ENCODE measurements at places on chromosomes 2 and 18. TPM values are rescaled to one million over a fixed set of nuclear protein-coding genes. Genes with fewer than 3 reads are reported as not detected.

Gene IFIH1
- 3.0 TPM for total RNA-seq

Gene GPR55
- total RNA-seq = not detected

Gene FTCDNL1
- total RNA-seq = 1.8 TPM

Gene CRYBA2
- total RNA-seq = not detected

Gene IL1RL1
- not detected for total RNA-seq

- peak; percentile 60 for DNase-seq
Measured at GRCh38 chr2:200901459-200902072, 12.4 kb downstream of the NIF3L1 start.

DNA sequence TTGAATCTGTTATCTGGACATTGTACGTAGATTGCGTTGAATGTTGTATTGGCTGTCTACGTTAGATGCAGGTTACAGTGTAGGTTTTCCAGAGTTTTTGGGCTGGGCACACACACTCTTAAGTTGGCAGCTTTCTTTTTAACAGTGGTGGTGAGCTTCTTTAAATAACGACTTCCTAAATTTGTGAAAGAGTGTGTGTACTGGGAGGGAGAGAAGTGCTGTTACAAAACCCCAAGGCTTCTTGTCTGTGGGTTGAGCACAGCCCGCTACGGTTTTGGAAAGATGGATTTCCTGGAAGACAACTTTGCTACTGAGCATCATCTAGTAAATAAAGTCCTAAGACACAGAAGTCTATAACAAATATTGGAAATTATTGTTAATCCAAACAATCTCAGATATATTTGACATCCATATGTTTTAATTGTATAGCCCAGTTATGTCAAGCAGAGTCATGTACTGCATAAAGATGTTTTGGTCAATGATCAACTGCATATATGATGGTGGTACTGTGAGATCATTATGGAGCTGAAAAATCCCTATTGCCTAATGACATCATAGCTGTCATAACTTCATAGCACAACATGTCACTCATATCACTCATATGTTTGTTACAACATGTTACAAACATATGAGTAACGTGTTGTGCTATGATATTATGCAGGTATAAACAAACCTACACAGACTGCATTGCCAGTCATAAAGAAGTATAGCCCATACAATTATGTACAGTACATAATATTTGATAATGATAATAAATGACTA is 7.9 kb upstream of the THUMPD2 start:
- DNase-seq = no peak

- no peak for DNase-seq
Measured at GRCh38 chr2:42156721-42157120, 12.4 kb upstream of the EML4 start.

- peak; percentile 47 for DNase-seq
Measured at GRCh38 chr2:168216351-168217005, 30.9 kb downstream of the STK39 start.

- DNase-seq = peak; percentile 46
Measured at GRCh38 chr18:37565977-37566478, 430 bp upstream of the CELF4 start.

GRCh38 chr18:42937436-42937835 is 178.0 kb downstream of the RIT2 start:
- DNase-seq = no peak

DNA sequence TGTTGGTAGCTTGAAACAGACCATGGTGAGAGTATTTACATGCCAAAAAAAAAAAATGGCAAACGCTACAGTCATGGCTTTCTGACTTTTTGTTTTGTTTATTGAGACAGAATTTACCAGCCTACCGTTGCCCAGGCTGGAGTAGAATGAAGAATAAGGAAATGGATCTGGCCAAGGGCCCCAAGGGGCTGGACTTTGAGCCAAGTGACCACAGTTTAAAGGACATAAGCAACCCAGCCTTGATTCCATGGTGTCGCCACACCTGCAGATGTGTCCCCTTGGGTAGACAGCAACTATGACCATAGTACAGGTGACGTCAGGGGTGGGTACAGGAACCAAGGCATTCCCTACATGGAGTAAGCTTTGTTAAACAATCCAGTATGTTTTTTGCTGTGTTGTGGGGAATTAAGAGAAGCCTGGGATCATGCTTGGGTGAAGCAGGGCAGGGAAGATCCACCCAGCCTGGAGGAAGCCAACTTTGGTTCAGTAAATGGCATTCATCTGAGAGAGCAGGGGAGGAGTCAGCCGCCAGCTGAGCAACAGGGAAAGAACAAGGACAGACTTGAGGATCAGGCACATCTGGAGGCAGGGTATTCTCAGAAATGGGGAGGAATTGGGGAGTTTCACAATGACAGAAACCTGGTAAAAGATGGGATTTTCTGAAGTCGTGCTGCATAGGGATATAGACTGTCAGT is 110.3 kb upstream of the SH3BP4 start:
- peak; percentile 58 for DNase-seq

DNA sequence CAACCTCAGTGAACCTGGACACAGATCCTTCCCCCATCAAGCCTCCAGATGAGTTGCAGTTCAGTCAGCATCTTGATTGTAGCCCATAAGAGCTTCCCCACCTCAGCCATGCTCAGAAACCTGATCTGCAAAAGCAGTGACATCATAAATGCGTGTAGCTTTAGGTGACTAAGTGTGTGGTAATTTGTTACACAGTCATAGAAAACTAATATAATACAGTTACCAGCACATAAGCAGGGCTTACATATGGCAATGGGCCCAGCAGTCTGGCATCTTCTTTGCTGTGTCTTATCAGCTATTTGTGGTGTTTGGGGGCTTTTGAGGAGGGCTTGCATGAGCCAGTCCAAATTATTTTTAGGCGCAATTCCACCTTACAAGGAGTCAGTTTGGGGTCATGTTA is 807.0 kb downstream of the SLC4A3 start:
- DNase-seq = peak; percentile 55

DNA sequence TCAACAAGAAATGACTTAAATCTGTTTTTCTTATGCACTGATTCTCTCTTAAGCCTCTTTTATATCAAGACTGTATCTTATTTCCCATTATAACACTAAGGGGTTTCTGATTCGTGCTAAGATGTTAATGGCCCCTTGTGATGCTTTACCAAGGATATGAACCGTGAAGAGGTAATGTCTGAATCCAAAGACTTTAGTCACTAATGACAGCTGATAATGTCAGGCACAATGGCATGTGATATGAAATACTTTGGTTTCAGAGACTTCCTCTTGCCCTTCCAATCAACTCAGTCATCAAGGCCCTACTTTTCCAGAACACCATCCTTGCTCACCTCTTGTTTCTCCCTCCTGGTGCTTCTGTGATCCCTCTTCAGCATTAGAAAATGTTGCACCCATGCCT is 262.8 kb downstream of the KCNE4 start:
- DNase-seq = no peak

DNA sequence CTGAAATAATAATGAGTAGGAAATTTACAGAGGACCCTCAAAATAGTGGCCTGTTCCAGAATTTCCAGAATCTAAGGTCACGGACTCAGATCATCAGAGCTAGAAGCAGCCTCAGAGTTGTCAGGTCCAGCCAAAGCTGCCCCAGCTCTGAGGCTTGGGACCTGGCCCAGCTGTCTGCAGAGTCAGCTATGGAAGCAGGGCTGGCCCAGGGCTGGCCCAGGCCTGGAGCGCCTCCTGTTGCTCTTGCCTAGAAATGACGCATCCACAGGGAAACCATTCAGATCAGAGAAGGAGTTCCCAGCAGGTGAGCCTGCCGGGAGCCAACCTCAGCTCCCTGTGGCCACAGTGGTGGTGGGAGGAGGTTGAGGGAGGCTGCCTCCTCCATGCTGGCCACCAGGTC is 106.7 kb upstream of the ARL4C start:
- DNase-seq = no peak

DNA sequence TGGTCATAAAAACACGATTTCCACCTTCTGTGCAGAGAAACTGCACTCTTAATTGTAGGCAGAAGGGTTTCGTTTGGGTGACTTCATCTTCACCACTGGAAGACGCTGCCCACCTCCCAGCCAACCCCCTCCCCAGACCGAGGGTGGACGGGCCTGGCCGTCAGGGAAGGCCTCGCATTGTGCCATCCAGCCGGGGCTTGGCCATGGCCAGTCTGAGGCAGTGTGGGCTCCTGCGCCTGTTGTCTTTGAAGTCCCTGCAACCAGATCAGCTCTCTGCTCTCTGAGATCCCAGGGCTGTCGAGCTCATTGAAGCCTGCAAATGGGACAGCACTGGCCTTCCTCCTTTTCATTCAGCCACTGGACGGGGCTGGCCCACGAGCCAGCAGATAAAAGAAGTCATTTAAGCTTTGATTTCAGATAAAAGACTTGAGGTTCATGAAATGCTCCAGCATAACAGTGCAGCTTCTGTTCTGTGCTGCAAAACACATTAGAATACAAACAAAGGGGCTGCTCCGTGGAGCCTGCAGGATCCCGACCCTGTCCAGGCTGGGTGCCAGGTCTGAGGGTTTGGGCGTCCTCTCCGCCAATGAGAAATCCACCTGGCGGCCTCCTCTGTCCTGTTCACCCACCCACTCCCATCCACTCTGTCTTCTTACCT is 253.5 kb downstream of the LDLRAD4 start:
- no peak for DNase-seq

DNA sequence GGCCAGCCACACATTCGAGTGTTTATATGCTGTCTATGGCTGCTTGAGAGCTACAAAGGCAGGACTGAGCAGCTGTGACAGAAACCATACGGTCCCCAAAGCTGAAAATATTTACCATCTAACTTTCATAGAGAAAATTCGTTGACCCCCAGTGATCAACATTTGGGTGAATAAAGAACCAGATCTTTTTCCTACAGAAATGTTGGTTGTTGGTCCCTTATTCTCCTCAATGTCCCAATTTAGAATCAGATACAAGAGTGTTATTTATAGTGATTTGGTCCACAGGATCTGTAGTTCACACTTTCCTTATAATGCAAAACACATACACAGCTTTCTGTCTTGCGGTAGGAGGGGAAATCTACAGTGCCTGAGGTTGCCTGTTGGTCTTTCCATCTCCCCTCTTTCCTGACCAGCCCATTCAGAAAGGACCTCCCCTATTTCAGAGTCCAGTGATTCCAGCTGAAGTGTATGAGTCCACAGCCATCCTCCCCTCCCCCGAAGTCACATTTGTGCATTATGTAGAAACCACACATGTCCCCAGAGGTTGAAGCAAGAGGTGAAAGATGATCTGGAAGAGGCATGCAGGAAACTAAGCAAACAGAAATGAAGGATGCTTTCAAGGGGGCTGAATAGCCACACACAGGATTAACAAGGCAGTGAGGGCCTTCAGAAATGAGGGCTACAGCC is 61.9 kb downstream of the SPRED2 start:
- DNase-seq = no peak

DNA sequence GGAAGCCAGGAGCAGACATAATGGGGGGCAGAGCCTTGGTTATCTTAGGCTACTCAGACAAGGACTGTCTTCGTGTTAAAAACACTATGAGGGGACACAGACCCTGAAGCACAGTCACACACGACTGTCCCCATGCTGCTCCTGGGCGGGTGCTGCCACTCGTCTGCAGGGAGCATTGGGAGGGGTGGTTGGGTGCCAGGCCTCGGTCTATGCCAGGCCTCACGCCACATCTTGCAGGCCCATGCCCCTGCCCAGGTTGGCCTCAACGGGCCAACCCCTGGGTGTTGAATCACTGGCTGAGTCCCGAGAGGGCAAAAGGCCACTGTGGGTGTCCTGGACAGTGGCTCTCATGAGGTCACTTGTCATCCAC is 97.9 kb downstream of the USP40 start:
- DNase-seq = no peak

DNA sequence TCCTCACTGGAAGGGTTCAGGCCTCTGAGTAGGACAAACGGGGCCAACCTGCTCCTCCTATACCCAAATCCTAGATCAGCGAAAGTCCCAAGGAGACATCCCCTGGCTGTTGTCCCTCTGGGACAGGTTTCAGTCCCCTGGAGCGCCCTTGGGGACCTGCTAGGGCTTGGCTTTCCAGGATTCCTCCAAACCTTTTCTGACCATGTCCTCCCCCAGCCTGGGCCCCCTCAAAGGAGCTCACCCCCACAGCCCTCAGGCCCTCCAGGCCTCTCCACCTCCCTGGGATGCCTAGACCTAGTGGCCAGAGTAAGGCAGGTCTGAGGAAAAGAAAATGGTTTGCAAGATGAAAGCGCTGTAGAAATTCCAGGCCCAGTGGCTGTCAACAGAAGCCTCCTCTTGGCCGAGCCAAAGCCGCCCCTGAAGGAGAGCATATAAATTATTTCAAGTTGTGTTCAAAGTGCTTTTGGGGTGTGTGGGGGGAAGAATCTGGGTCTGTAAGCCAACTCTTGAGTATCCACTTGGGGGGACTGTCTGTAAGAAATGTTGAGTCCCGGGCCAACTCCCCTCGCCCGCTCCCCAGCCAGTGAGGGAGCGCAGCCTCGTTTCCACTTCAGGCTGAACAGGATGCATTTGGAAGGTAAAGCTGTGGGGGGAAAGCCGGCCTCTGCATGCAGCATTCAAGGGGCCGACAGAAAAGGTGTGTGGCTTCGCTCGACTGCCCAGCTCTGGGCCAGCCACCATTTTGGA is 158.6 kb downstream of the DYSF start:
- no peak for DNase-seq

DNA sequence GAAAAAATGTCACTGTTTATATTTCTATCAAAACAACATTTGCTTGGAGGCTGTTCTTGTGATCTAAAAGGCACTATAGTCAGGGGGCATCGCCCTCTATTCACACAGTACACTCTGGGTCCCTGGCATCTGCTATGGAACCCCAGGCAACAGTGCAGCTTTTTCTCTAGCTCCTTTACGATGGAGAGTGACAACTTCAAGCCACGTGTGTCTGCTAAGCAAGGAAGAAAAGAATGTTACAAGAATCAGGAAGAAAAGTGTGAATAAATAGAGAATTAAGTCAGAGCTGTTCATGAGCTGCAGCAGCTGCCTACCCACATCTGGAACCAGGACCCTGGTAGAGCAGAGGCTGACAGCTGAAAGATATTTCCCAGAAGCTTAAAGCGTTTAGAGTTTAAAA is 11.2 kb downstream of the RND3 start:
- DNase-seq = no peak

DNA sequence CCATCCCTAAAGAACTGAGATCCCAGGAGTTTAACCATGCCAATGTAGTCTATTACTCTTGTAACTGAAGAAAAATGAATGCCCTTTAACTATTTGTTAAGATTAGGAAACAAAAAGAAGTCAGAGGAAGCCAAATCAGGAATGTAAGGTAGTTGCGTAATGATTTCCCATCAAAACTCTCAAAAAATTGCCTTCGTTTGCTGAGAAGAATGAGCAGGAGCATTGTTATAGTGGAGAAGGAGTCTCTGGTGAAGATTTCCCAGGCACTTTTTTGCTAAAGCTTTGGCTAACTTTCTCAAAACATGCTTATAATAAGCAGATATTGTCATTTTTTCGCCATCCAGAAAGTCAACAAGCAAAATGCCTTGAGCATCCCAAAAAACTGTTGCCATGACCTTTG is 224.0 kb upstream of the SIX2 start:
- DNase-seq = no peak

GRCh38 chr2:118386641-118387302 is 298.5 kb downstream of the INSIG2 start:
- peak; percentile 81 for DNase-seq

GRCh38 chr2:186610785-186611184 is 20.9 kb downstream of the ITGAV start:
- DNase-seq = no peak

GRCh38 chr18:22459491-22459890 is 41.8 kb upstream of the CTAGE1 start:
- DNase-seq = no peak

Measured in MG63 (cell line).